ENCODE measurements at places on chromosomes 13 and 19.

DNA sequence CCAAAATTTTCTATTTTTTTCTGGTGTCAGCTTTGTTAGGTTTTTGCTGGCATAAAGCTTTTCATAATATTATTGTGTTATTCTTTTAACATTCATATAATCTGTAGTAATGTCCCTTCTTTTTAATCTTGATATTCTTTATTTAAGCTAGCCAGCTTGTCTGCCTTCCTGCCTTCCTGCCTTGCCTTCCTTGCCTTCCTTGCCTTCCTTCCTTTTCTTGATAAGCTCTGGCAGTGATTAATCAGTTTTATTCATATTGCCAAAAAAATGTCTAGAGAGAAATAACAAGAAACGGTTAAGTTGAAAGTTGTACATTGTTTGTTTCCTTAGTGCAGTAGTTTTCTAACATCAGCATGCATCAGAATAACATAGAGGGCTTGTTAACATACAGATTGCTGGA is 257.5 kb downstream of the MAB21L1 start:
- DNase-seq, result no peak

DNA sequence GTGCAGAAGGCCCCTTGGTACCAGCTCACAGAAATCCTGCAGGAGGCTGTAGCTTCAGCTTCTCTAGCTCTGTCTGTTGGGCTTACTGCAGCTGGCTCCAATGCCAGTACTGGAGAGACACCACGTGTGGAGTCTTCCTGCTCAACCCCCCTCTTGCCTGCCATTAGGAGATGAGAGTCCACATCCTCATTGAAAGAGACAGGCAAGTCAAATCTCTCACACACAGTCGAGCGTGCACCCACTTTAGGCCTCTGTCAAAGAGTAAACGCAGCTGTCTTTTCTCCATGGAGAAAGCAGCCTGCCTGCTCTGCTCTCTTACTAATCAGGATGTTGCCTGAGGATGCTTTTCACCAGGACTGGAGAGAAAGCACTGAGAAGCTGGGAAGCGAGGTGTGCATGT is 523.0 kb upstream of the NBEA start:
- no peak for DNase-seq

DNA sequence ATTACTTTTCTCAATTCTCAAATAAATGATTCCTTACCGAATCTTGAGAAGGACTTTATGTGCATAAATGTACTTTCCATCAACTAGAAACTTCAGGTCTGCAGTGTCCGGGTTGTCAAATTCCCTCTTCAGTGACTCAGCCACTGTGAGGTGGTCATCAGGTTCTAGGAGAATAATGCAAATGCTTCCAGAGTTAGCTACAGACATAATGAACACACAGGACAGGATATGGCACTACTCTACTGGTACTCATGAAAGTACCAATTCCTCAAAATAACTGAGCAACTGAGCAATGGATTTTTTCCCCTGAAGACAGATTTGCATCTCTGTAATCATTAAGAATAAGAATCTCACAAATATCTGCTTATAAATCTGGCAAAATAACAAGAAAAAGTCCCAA is 31.2 kb downstream of the RCBTB2 start:
- no peak for DNase-seq

GRCh38 chr19:28999724-29000433 is 213.1 kb downstream of the UQCRFS1 start:
- no peak for DNase-seq

GRCh38 chr13:75469047-75469446 is 12.9 kb downstream of the TBC1D4 start:
- DNase-seq, result no peak

DNA sequence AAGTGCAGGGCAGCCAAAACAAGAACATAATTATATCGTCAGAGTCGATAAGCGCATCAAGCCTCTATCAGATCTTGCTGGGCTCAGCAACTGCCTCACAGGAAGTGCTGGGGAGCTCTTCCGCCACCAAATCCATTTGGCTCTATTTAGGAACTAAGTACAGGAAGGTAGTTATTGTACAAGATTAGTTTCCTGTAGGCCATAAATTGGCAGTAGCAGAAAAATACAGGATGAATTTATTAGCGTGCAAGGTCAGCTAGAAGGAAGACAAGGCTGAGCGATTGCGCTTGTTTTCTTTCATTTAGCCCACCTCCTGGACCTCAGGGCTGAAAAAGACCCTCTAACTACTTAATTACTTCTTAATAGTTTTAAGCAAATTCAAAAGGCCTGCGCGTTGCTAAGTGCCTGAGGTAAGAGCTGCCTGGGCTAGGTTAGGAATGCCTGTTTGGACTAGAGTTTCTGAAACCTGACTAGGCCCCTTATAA is 118.5 kb downstream of the IRS2 start:
- no peak for DNase-seq

DNA sequence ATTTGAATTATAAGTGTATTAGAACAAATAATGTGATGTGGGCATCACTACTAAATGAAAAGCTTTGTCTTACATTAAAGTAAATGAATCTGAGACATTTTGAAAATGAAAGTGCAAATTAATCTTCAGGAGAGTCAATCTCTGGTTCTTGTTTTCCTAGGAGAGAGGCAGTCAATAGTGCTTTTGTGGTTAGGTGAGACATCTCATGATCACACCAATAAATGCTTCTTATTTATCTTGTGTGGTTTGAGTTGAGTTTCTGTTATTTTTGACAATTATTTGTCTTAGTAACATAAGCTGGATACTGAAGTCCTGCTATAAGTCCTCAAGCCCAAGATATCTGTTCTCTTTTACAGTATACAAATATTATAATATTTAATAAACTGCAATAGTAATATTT is 1378.0 kb upstream of the PCDH9 start:
- DNase-seq, result no peak

GRCh38 chr19:58355908-58356765 is 2.8 kb upstream of the A1BG start:
- no peak for DNase-seq

- DNase-seq, result no peak
These were observed 12.8 kb downstream of the LILRA1 start for GRCh38 chr19:54606230-54606629.

DNA sequence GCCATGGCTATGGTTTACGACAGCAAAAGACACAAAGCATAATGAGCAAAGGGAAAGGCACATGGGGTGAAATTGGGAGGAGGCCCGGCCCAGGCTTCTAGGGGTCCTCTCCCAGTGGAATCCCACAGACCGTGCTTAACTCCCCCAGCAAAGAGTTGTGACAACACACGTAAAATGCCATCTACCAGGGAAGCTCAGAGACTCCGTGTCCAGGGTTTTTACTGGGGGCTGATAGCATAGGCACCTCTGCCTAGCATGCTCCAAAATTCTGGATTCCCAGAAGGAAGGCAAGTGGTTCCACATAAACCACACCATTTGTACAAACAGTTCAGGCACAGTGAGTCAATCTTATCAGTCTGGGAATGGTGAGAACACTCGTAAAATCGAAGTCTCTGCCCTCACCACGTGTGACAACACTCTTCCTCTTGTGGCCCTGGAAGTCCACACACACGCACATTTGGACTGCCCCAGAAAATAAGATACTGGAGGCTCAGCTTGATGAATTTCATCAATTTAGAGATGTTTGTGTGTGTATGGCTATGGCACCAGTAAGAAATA is 34.9 kb downstream of the RHPN2 start:
- no peak for DNase-seq

DNA sequence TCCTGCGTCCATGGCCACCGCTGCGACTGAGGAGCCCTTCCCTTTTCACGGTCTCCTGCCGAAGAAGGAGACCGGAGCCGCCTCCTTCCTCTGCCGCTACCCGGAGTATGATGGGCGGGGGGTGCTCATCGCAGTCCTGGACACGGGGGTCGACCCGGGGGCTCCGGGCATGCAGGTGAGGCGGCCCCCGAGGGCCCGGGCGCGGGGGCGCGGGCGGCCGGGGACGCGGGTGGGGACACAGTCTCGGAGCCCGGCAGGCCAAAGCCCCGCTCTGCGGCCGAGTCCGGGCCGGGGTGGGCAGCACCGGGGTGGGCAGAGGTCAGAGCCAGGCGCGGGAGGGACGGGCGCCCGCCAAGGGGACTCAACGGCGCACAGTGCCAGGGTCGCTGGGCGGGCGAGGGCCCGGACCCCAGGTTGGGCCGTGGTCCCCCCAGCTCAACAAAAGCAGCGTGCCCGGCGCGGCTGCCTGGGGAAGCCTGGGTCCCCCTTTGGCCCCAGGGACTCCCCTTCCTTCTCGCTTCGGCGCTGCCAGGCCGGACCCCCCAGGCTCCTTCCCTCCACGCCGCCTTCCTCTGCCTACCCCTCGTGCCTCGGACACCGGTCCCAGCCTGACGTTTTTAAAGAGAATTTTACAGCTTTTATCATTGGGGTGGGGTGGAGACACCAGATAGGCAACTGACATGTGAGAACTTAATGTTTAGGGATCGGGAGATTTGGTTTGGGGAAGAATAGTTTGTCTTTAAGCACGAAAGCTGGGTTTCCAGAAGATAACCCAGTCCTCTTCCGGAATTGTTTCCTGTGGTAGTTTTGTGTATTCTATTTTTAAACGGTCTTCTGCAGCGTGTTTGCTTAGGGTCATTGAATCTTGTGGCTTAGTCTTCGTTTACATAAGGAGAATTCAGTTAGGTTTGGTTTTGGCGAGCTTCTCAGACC is 509 bp downstream of the TPP2 start:
- no peak for DNase-seq

DNA sequence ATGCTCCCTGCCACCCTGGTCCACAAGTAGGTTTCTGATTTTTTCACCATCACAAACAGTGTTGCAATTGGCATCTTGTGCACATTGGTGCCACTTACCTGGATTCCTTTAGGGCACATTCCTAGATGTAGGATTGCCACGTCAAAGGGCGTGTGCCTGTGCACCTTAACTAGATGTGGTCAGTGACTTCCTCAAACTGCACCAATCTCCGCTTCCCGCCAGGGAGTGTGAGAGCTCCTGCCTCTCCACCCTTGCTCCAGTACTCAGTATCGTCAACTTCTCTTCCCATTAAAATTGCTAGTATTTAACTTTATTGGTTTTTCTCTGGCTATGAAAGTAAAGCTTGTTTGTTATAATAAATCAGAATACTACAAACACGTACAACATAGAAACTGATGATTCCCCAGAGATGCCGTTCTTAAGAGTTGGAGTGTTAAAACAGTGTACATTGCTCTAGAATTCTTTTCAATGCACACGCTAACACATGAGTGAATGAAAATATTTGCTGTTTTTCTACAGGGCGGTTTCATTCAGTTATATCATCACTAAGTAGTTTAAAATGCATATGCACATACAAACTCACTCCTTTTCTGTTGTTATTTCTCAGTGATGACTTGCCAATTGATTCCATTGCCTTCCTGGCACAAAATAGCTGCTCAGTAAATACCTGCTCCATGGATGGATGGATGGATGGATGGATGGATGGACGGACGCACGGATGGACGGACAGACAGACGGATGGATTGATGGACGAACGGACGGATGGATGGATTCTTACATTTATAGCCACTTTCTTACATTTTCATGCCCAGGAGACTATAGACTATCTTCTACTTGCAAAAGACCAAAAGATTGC is 23.4 kb downstream of the CCNE1 start:
- DNase-seq, result no peak

DNA sequence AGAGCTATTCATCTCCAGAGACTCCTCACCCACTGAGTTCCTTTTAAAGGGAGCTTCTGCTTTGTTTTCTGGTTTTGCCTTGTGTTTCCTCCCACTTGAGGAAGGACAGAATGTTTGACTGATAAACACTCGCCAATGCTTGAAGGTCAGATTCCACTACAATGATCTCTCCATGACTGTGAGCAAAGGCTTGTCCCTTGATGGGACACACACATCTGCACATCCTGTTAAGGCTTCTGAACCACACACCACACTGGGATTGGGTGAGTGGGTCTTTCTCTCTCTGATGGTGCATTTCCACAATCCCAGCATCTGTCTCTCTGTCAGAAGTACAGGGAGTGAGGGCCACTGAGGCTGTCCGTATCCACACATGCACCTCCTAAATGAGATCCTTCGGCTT is 245.3 kb downstream of the IRS2 start:
- no peak for DNase-seq

- no peak for DNase-seq
These were observed 1738.2 kb upstream of the MIR17HG start for GRCh38 chr13:89609318-89609717.

DNA sequence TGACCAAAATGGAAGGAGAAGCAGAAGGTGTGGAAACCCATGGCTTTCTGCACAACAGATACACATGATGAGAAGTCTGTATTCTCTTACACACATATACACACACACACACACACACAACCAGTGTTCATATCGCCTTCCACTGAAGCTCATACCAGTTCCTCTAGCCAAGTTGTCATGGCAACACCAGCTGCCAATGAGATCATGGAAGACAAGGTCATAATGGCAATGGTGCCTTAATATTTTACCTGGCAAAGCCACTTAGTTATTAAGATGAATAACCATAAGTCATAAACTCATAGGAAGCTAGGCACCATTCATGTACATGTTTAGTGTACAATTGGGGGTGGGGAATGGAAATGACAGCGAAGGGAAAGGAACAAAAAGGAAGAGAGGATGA is 2.6 kb upstream of the DHRS12 start:
- no peak for DNase-seq

DNA sequence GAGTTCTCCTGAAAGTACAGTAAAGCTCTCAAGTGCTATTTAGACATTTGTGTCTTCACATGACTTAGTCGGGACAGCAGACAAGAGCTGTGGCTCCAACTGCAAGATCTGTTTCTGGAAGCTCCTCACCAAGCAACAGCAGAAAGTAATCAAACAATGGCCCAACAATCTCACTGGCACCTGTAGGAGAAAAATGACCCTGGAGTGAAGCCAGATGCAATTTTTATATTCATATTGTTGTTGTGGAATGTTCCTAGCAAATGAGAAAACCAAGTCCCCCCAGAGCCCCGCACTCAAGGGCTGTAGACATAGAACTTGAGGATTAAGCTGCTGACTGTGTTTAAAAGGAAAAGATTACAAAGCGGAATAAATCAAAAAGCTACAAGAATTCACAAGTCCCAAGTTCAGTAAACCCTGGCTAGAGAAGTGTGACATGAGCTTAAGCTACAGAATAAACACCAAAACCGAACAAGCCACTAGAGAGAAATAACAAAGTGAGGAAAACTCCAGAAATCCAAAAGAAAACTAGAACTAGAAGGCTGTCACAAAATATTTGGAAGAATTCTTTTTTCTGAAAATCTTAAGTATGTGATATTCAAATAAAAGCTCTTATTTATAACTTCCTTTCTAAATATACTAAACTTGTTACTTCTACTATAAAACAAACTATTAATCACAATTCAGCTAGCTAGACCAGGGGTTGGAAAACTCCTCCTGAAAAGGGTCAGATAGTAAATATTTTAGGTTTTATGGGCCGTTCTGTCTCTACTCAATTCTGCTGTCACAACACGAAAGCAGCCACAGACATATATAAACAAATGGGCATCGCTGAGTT is 454.5 kb downstream of the SUCLA2 start:
- DNase-seq, result no peak

DNA sequence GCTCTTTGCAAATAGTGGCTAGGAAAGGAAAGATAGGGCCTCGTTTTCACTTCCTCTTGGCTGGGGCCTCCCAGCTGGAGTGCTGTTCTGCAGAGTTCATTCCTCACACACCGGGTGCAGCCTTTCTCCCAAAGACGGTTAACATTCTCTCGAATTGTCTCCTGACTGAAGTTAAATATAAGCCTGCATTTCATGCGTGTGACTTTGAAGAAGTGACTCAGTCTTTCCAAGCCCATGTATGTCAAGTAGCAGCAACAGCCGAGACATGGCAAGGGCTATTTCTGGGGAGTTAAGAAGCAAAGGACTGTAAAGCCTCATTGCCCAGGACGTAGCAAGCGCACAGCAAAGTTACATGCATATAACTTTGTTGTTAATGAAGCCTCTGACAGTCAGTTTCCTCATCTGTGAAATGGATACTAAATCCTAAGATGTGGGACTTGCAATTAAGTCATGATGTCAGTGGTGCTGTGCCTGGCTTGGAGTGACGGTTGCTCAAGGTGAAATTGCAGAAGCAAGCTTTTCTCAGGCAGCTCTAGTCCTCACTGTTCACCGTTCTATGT is 502.4 kb downstream of the MYO16 start:
- DNase-seq, result no peak
